ENCODE measurements at places on chromosomes 11 and 22.

GRCh38 chr11:65316227-65317024 lies 1.8 kb downstream of the CDC42EP2 start:
- peak; percentile 94 for DNase-seq

DNA sequence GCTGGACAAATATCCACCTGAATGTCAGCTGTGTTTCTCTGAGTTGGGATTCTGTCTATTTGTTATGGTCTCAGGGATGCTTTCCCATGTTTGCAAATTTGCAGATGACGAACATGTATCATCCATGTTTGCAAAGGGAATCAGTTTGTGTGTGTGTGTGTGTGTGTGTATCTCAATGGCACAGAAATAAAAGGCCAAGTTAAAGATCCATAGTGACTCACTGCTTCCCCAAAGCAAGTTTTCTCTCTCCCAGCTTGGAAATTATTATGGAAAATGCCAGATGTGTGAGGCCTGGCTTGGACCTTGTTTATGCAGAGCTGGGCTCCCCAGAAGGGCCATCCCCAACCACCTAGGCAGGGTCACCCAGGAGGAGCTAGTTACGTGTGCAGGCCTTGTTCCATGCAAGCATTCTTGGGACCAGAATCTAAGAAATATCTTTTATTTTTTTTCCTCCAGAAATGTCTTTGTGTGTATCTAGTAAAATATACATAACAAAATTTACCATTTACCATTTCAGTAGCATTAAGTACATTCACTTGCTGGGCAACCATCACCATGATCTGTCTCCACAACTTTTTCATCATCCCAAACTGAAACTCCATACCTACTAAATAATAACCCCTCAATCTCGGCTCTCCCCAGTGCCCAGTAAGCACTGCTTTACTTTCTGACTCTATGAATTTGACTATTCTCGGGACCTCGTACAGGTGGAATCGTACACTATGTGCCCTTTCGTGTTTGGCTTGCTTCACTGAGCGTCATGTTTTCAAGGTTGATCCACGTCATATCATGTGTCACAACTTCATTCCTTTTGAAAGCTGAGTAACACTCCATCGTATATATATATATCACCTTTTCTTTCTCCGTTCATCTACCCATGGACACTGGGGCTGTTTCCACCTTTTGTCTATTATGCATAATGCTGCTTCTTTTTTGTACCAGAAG lies 56.6 kb upstream of the WNT7B start:
- DNase-seq: peak; percentile 56

GRCh38 chr11:127385071-127385470 lies 384.5 kb upstream of the KIRREL3 start:
- no peak for DNase-seq

- DNase-seq: no peak
Observed at GRCh38 chr11:67400251-67400941, 1.3 kb downstream of the PPP1CA start.

- no peak for DNase-seq
Observed at GRCh38 chr22:42326301-42326700, 55.8 kb upstream of the TCF20 start.

DNA sequence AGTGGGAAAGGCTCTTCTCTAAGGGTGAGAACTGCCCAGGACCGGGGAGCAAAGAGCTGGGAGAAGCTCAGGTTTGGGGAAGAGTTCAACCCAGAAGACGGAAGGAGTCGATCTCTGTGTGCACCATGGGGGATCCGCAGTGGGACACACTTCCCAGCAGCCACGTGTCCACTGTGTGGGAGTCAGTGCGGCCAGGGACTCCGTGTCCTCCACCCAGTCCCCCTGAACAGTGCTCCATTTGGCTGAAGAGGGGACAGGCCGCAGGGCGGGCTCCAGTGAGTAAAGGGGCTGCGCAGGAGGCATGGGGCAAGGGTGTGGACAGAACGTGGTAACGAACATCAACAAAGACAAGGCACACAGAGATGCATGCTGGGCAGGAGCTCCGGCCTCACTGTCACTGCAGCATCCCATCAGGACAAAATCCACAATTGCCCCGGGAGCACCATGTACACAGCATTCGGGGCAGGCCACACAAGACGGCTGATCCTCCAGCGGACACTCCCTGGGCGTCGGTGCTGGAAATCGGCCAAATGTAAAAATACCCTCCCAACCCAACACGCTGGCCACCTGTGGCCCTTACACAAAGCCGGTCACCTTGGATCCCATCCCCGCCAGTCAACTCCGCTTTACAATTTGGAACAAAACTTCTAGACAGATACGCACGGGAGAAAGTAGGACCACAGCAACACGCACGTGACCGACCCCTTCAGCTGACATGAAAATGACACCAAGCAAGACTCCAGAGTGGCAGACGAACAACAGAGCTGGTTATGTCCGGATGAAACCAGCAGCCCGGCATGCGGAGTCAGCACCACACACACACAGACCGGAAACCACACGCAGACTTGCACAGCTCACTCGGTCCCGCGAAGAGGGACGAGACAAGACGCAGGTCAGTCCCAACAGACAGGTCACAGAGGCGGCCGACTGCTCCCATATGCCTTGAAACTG lies 366.8 kb downstream of the SHANK2 start:
- peak; percentile 38 for DNase-seq

- DNase-seq: no peak
Observed at GRCh38 chr11:76124905-76125770, 81.2 kb downstream of the WNT11 start.

DNA sequence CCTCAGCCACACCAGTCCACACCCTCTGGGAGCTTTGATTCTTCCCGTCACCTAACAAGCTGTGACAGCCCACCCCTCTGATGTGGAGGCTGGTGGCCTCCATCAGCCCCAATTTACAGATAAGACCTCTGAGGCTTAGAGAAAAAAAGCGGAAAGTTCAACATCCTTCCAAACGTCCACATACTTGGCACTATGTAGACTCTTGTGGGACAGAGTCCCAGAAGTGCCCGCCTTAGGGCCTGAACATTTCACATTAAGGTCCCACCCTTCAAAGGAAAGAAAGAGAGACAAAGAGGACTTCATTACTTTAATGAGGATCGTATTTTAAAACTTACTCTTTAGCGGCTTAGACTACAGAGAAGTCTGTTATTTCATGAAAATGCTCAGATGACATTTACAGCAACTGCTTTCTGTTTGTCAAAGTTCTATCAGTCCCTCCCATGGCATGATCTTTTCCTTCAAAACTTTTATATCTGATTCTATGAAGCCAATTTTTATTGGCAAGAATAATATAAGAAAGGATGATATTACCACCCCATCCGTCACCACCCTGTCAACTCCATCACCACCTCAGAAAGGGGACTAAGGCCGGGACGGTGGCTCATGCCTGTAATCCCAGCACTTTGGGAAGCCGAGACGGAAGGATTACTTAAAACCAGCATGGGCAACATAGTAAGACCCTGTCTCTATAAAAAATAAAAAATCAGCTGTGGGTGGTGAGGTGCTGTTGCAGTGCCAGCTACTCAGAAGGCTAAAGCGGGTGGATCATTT lies 15.7 kb upstream of the SCGB1A1 start:
- DNase-seq: no peak

DNA sequence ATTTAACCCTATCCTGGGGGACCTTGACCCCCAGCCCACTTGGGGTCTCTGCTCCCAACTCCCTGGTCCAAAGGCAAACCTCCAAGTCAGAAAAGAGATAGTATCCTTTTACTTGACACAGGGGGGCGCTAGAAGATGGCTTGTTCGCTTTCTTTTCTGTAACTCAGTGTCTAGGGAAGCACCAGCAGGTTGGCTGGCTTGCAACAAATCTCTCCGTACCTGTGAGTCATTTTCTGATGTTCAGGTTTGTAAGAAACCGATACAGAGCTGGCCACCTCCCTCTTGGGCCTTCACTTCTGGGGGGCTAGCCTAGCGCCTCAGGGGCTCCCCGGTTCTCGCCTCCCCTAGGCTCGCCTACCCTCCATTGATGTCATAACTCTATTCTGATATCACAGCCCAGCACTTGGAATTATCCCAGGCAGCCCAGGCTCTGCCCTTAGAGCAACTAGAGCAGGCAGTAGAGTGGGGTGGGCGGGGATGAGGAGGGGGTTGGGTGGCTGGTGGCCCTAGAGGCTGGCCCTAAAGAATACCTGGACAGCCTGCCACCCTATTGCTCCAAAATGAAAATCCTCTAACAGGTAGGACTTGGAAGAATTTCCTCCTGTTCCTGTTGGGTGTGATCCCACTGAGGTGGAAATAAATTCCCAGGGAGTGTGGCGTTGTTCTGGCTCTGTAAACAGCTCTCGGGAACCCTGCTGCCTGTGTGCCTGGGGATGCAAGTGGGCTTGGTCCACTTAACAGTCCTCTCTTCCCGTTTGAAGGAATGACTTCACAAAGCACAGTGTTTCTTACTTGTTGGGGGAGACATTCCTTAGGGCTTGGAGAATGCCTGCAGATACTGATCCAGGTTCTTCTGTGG lies 69.4 kb downstream of the OSBP2 start:
- DNase-seq: peak; percentile 71

DNA sequence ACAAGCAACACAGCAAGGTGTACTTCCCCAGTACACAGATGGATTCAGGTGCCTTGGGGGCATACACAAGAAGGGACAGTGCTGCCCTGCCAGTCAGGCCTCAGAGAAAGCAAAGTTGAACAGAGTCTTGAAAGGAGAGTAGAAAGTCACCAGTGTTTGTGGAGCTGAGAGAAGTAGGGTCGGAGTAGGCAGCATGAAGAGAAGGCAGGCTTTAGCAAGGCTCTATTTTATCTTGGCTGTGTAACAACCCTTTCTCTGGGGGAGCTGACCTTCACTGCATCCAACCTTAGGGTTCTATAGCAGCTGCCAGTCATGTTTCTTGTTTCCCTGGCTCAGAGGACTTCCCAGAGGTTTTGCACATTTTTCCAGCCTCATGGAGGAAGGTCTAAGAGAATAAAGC lies 77.4 kb upstream of the BLID start:
- DNase-seq: no peak

DNA sequence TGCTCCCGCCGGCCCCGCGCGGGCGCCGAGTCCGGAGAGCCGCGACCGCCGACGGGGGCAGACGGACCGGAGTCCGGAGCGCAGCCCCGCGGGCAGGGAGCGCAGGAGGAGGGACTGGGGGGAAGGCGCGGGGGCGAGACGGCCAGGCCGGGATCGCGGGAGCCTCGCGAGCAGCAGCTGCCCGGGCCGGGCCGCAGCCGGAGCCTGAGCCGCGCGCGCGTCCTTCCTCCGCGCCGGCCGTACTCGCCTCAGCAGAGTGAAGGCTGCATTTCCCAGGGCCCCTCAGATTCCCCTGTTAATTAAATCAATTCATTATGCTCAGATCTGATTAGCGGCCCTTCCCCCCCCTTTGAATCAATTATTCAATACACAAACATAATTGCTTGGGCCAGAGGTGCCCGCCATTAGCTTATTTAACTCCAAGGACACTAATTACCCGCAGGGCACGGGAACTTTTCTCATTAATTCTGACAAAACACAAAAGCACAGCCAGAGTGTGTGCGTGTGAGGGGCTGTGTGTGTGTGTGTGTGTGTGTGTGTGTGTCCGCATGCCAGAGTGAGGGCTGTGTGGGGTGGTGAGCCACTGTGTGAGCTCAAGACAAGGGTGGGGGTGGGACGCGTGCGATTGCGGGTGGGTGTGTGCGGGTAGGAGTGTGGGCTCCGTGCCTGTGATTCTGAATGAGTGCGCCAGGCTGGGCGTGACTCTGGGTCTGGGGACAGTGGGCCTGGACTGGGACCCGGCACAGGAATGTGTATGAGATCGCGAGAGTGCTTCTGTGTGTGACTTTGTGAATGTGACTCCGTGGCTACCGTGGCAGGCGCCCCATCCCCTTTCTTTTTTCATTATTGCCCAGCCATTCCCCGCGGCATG lies 5.1 kb upstream of the LMO1 start:
- no peak for DNase-seq

DNA sequence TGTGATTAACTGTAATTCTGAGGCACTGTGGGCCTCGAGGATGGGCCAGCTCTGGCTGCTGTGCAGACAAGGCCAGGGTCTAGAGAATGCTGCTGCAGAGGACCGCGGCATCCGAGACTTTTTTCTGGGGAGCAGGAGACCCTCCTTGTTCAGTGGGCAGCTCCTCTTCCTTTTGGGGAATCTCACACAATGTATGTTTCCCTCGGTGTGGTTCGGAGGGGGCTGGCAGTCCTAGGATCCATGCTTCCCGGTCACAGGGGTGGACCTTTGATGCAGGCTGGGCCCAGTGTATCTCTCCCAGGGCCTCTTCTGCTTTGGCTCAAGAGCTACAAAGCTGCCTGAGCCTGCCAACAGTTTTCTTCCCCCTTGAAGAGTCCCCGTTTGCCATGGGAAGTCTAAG lies 31.5 kb downstream of the MYEOV start:
- no peak for DNase-seq

DNA sequence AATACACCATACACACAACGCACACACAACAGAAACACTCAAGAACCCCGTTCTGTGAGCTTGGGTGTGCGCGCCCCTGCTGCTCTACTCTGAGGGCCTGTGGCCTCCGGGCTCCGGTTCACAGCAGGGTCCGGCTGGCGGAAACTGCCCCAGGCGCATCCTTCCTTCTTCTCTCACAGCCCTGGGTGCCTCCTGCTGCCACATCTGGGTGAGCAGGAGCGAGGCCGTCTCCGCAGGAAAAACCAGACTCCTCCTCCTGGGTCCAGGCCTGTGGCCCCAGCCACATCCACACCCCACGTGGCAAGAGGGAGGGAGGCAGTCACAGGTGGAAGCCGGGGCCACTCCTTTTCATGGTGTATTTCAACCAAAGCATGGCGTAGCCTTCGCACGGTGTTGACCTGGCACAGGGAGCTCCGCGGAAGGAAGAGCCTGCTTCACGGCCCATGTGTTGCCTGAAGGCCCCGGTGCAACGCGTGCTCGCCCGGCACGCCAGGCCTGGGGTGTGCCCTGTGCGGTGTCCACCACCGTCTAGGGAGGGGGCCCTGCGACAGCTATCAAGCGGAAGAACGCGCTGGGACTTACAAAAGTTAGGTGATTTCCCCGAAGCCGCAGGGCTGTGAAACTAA lies 1502.7 kb downstream of the TBC1D22A start:
- DNase-seq: no peak

DNA sequence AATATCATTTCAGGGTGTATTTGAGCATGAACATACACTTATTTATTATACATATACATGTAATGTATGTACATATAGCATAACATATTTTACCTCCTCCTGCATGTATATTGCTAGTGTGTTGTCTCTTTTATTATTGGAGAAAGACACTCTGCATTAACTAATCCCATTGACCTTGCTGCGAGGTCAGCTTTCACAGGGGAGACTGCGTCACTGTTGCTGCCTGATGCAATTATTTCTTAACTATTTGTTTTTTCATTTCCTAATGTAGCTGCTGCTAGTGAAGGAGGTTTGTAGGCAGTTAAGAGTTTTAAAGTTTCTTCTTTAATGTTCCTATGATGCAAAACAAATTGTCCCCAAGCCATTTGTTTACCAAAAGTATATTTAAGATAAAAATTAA lies 185.4 kb upstream of the CNTN5 start:
- no peak for DNase-seq

DNA sequence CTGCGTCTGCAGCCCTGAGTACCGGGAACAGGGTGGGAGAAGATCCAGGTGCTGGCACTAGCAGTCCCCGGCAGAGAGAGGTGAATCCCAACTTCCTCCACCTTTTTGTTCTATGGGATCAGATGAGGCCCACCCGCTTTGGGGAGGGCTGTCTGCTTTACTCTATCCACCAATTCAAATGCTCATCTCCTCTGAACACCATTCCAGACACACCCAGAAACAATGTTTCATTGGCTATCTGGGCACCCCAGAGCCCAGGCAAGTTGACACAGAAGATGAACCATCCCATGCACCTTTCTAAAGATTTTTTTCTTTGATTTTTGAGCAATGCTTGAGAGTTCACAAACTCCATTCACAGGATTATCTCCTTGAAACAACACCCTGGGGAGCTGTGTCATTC lies 78.0 kb downstream of the PARVB start:
- DNase-seq: no peak

All from fibroblast of skin of right quadriceps (primary cell).